ENCODE measurements at places on chromosomes 12 and 14.

- no peak for DNase-seq
These were observed 87.3 kb downstream of the SUDS3 start for GRCh38 chr12:118463677-118464076.

- DNase-seq, result no peak
These were observed 34.8 kb downstream of the MED13L start for GRCh38 chr12:116242740-116243139.

DNA sequence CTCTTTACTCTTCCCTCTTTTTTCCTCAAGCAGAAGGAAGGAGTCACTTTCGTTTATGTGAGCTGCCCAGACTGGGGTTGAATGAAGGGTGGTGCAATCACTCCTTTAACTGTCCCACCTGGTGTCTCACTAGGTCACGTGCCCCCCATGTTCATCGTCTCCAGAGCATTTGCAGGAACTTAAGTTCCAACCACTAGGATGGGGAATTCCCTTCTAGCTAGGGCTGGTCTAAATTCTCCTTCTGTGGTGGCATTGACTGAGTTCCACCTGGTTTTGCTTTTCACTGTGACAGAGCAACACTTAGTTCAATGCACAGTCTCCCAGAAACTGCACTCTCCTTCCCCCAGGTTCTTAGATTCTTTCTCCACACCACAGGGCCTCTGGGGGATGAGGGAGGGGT, 9.5 kb downstream of the FANCM start:
- DNase-seq, result no peak

DNA sequence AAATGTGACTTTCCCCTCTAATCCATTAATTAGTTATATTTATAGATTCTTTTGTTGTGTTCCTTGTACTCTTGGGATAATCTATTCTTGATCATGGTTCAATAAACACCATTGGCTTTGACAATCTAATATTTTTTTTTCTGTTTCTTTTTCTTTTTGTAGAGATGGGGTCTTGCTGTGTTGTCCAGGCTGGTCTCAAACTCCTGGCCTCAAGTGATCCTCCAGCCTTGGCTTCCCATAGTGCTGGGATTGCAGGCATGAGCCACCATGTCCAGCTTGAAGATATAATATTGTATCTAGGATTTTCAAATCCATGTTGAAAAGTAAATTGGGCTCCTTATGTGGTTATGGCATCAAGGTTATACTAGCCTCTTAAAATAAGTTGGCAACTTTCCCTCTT, 6.2 kb downstream of the DNAL1 start:
- no peak for DNase-seq

GRCh38 chr12:101490286-101490920, 15.3 kb downstream of the SPIC start:
- peak; percentile 44 for DNase-seq

Data from ELR (cell line).